Activated CD4-positive, alpha-beta T cell treated with anti-CD3 and anti-CD28 coated beads, Interleukin-2, amount 10 ng/mL, durations not matched to agents 7 days and 5 days (primary cell): ENCODE measurements at places on chromosomes 7 and 10. TPM values are rescaled to one million over a fixed set of nuclear protein-coding genes. Genes with fewer than 3 reads are reported as not detected.

FAM13C gene
- total RNA-seq, result not detected

ADCYAP1R1 gene
- total RNA-seq, result not detected

POU6F2 gene
- not detected for total RNA-seq

HOXA11 gene
- not detected for total RNA-seq

RBP3 gene
- total RNA-seq, result not detected

LIPM gene
- not detected for total RNA-seq

PRLHR gene
- not detected for total RNA-seq

CTAGE8 gene
- 0.97 TPM for total RNA-seq

H2BK1 gene
- not detected for total RNA-seq

TAS2R41 gene
- total RNA-seq, result not detected

TMEM196 gene
- not detected for total RNA-seq

CYTH3 gene
- 1.4 TPM for total RNA-seq

CD36 gene
- not detected for total RNA-seq

PRF1 gene
- 99.9 TPM for total RNA-seq

IFIT3 gene
- total RNA-seq, result 51.1 TPM

LRRC61 gene
- total RNA-seq, result 12.8 TPM

SERPINE1 gene
- total RNA-seq, result 0.27 TPM

CDNF gene
- total RNA-seq, result 0.85 TPM

SHH gene
- total RNA-seq, result not detected

PFKFB3 gene
- 82.2 TPM for total RNA-seq

CLDN3 gene
- not detected for total RNA-seq

PPP1R17 gene
- total RNA-seq, result not detected

NRAP gene
- not detected for total RNA-seq
